ENCODE measurements at places on chromosomes 11 and 22.

- DNase-seq, result no peak
Measured at GRCh38 chr22:20859615-20860014, 808 bp downstream of the SNAP29 start.

DNA sequence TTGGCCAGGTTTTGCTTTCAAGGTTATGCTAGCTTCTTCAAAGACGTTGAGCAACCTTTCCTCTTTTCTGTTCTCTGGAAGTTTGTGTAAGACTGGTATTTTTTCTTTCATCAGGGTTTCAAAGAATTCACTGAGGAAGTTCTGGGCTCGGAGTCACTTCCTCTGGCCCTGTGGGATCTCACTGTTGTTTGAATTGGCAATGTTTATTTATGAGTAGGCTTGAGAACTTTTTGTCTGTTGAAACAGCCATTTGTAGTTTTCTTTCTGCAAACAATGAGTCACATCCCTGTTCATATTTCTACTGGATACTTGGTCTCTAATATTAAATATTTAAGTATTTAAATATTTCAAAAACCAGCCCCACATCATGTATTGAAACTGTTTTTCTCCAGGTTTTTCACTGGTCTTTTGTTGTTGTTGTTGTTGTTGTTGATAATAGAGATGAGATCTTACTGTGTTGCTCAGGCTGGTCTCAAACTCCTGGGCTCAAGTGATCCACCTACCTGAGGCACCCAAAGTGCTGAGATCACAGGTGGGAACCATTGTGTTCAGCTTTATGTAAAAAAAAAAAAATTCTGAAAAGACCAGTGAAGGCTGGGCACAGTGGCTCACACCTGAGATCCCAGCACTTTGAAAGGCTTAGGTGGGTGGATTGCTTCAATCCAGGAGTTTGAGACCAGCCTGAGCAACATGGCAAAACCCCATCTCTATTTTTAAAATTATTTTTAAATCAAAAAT lies 26.9 kb downstream of the SUSD2 start:
- no peak for DNase-seq

- DNase-seq, result no peak
Measured at GRCh38 chr22:42418811-42419242, 13.4 kb downstream of the NFAM1 start.

- DNase-seq, result no peak
Measured at GRCh38 chr11:121589946-121590537, 137.3 kb upstream of the SORL1-AS1 start.

GRCh38 chr11:43503417-43503816 lies 144.7 kb downstream of the TTC17 start:
- DNase-seq, result no peak

GRCh38 chr11:106473089-106473722 lies 395.7 kb downstream of the AASDHPPT start:
- no peak for DNase-seq

DNA sequence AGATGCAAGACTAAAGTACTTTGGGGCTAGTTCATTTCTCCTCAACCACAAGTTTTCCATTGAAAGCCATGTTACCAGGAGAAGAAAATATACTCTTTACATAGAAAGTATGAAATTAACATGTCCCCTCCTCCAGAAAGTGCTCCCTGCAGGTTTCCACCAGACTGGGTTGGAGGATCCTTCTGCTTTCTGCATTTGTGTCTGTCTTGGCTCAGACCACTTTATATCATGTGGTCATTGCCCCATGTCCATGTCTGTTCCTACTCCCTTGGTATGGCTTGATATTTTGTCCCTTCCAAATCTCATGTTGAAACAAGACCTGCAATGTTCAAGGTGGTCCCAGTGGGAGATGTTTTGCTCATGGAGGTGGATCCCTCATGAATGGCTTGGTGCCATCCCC lies 28.4 kb upstream of the ACER3 start:
- no peak for DNase-seq

GRCh38 chr11:78583889-78584288 lies 9.2 kb upstream of the NARS2 start:
- DNase-seq, result no peak

GRCh38 chr11:77589181-77589520 lies 602 bp upstream of the AQP11 start:
- no peak for DNase-seq

- DNase-seq, result no peak
Measured at GRCh38 chr22:31333641-31334040, 12.5 kb downstream of the PATZ1 start.

DNA sequence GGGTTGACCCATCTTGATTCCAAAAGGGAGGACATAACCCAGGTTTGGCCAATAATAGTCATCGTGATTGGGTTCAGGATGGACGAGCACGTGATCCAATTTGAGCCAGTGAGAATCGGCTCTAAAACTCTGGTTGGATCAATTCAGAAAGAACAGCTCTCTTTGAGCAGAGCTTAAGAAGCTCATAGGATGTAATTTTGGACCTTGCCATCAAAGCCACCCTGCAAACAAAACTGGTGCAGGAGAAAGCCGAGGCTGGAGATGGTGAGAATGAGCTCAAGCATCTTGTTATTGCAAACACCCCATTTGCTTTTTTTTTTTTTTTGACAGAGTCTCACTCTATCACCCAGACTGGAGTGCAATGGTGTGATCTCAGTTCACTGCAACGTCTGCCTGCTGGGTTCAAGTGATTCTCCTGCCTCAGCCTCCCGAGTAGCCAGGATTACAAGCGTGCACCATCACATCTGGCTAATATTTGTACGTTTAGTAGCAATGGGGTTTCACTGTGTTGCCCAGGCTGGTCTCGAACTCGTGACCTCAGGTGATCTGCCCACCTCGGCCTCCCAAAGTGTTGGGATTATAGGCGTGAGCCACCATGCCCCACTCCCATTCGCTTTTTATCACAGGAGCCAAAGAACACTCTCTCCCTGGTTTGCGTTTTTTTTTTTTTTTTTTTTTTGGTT lies 13.8 kb upstream of the MIAT start:
- no peak for DNase-seq

- DNase-seq, result no peak
Measured at GRCh38 chr22:48489551-48490499, 1337.8 kb downstream of the BRD1 start.

DNA sequence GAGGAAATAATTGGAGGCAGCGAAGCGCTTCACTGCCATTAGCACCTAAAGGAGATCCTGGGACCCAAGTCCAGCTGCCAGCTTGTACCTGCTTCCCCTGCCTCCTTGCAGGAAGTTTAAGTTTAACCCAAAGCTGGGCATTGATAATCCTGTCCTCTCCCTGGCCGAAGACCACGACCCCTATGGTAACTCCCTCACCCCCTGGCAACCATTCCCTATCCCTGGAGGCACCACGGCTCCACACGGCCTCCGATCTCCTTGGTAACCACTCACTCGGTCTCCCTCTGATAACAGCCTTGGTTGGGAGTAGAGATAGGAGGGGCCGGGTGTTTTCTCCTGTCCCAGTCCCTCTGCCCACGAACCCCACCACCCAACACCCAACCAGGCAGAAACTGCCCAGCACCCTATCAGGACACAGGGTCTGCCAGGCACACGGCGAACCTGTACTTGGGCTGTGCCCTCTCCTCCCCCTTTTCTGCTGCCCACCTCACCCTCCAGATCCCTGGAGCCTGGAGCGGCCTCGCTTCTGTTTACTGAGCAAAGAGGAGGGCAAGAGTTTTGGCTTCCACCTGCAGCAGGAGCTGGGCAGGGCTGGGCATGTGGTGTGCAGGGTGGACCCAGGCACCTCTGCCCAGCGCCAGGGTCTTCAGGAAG lies 833 bp downstream of the NHERF4 start:
- no peak for DNase-seq

- no peak for DNase-seq
Measured at GRCh38 chr11:129636926-129637325, 178.7 kb upstream of the TMEM45B start.

GRCh38 chr11:39236916-39237315 lies 2222.5 kb downstream of the LRRC4C start:
- DNase-seq, result no peak

- DNase-seq, result no peak
Measured at GRCh38 chr11:86784241-86784681, 16.1 kb upstream of the PRSS23 start.

DNA sequence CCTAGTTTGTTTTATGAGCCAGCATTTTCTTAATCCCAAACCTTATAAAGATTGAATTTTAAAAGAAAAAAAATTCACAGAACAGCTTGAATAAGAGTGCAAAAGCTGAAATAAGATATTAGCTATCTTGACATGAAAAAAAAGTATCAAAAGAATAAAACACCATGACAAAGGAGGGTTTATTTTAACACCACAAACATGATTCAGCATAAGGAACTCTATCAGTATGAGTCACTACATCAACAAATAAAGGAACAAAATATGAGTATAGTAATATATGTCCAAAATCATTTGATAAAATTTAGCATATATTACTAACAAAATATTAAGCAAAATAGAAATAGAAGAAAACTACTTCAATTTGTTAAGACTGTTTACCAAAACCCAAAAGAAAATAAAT lies 9.6 kb upstream of the LMO1 start:
- no peak for DNase-seq

- DNase-seq, result no peak
Measured at GRCh38 chr22:17743661-17744411, 30.4 kb downstream of the BID start.

DNA sequence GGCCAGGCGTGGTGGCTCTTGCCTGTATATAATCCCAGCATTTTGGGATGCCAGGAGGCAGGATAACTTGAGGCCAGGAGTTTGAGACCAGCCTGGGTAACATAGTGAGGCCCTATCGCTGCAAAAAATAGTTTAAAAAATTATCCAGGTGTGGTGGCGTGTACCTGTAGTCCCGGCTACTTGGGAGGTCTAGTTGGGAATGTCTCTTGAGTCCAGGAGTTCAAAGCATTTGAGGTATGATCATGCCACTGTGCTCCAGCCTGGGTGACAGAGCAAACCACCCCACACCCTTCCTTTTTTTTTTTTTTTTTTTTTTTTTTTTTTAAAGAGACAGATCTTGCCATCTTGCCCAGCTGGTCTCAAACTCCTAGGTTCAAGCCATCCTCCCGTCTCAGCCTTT lies 16.8 kb downstream of the CBL start:
- no peak for DNase-seq

- no peak for DNase-seq
Measured at GRCh38 chr11:107018219-107018901, at the start of gene GUCY1A2. TSS of gene GUCY1A2 (minus strand) at chr11:107018476. CDS start at chr11:107018055, 421 bp downstream.

GRCh38 chr11:71086687-71087258 lies 165.6 kb downstream of the SHANK2 start:
- DNase-seq, result no peak

DNA sequence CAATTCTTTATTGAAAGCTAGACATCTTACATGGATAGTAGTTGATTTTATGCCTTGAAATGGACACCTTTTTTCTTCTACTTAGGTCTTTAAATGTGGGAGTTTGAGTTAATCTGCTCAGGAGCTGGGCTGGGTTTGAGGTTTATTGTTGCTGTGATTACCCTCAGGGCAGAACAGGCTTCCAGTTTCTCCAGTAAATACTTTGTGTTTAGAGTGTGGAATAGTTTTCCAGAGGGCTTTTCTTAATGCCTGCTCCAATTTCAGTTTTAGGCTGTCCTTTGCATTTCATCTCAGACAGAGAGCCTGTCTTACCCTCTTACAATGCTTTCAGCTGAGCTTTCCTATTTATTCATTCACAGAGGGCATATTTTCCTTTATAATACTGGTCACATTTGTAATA lies 69.9 kb upstream of the ADORA2A start:
- no peak for DNase-seq

DNA sequence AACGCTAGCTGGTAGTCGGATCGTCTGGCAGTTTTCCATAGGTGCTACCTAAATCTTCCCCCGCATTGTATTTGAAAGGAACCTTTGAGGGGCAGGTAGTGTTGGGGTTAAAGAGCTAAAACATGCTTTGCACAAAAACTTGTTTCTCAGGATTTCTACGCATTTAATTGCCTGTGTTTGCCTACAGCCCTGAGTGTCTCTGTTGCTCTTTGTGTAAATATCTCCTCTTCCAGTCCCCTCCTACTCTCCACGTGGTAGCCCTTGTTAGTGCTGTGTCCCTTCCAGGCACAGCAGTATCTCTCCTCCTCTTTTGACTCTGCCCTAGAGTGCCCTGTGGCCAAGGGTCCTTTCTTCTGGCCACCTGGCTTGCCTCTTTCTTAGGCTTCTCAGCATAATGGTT lies 81.7 kb downstream of the BARX2 start:
- DNase-seq, result no peak

- DNase-seq, result no peak
Measured at GRCh38 chr11:104410336-104410735, 246.4 kb upstream of the PDGFD start.

GRCh38 chr11:121681550-121682268 lies 228.9 kb upstream of the SORL1-AS1 start:
- DNase-seq, result no peak

Data from activated naive CD8-positive, alpha-beta T cell treated with anti-CD3 and anti-CD28 coated beads, Interleukin-2, amount 50 U/mL, for 16 hours (primary cell).